ENCODE measurements at places on chromosomes 6 and 20. TPM values are rescaled to one million over a fixed set of nuclear protein-coding genes. Genes with fewer than 3 reads are reported as not detected.

TMEM217 gene
- 3.5 TPM for total RNA-seq

TBC1D7 gene
- 20.6 TPM for total RNA-seq

DNA sequence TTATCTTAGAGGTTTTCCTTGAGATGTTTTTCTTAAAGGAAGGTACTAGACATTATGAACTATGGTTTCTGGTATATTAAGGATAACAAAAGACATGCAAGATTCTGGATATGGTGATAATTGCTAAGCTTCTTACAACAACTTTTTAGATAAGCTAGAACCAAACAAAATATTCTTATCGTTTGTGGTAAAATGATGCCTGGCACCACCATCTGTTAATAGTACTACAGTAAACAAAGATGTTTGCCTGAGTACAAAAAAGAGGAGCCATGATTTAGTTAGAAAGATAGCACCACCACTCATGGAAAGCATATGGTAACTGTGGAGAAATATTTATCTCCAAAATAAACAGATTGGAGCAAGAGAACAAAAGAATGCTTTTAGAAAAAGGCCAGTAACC is 747.3 kb downstream of the COL12A1 start:
- no peak for DNase-seq

- no peak for DNase-seq
Measured at GRCh38 chr6:91149956-91150705, 563.3 kb upstream of the MAP3K7 start.

DNA sequence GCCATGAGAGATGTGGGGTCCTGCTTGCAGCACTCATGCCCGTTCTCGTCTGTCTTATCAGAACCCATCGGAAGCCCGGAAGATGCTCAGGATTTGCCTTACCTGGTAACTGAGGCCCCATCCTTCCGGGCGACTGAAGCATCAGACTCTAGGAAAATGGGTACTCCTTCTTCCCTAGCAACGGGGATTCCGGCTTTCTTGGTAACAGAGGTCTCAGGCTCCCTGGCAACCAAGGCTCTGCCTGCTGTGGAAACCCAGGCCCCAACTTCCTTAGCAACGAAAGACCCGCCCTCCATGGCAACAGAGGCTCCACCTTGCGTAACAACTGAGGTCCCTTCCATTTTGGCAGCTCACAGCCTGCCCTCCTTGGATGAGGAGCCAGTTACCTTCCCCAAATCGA is 8.3 kb downstream of the PI16 start:
- peak; percentile 72 for DNase-seq

TCEA2 gene
- total RNA-seq = 38.6 TPM

GRCh38 chr6:38638941-38639497 is 710 bp downstream of the BTBD9 start:
- peak; percentile 64 for DNase-seq

- peak; percentile 38 for DNase-seq
Measured at GRCh38 chr6:18155864-18156421, 721 bp downstream of the KDM1B start.

GSTA2 gene
- not detected for total RNA-seq

SLC22A2 gene
- not detected for total RNA-seq

RAET1L gene
- not detected for total RNA-seq

C20orf173 gene
- total RNA-seq = not detected

DNA sequence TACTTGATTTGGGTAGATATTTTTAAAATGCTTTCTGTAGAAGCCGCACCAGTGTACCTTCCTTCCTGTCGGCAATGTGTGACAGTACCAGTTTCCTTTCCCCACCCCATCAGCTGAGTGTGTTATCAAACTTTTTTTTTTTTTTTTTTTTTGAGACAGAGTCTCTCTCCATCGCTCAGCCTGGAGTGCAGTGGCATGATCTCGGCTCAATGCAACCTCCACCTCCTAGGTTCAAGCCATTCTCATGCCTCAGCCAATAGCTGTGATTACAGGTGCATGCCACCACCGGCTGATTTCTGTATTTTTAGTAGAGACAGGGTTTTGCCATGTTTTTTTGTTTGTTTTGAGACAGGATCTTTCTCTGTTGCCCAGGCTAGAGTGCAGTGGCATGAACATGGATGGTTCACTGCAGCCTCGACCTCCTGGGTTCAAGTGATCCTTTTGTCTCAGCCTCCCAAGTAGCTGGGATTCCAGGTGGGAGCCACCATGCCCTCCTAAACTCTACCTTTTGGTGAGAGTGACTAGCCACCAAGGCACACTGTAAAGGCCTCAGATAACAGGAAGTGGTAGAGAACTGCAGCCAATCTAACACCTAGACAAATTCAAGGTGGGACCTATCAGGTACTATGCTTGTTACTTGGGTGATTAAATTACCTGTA is 26.5 kb upstream of the ZBTB22 start:
- peak; percentile 20 for DNase-seq

ADGRF1 gene
- not detected for total RNA-seq
